Suprapubic skin (tissue), 4 donors: ENCODE measurements at places on chromosomes 6 and 20. TPM values are rescaled to one million over a fixed set of nuclear protein-coding genes. Genes with fewer than 3 reads are reported as not detected.
A peak's percentile ranks its signal among the peaks of the same experiment; 100 is the strongest.

GRCh38 chr20:64053841-64054661, 4.6 kb upstream of the SOX18 start:
- DNase-seq: no peak

DNA sequence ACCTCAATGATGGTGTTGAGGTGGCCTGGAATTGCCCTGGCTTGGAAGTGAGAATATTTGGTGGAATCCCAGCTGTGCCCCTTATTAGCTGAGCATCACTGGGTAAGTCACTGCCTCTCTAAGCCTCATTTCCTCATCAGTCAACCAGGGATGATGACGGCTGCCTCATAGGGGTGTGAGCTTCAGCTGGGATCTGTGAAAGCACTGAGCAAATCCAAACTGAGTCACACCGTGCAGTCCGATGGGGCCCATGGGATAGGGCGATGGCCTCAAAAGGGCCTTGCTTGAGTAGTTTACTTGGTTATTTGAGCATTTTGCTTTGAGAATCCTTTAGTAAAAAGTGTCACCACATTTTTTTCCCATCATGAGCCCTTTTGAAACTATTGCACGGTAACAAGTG, 1.1 kb downstream of the SLC22A1 start:
- no peak for DNase-seq

DNA sequence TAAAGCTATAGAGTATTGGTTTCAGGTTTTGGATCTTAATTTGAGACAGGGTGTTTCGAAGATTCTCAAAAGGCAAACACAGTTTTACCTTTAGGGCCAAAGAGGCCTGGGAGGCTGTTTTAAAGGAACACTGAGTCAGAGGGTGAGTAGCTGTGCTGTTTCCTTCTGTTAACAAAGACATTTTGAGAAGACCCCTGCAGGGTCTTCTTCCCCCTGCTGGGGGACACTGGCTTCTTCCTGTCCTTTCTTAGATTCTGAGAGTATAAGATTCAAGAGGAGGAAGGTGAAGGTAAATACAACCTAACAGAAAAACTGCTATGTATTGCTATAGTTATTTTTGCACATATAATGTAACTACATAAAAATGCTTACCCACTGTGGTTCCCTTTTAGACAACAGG, 19.0 kb downstream of the HS3ST5 start:
- DNase-seq: no peak

DNA sequence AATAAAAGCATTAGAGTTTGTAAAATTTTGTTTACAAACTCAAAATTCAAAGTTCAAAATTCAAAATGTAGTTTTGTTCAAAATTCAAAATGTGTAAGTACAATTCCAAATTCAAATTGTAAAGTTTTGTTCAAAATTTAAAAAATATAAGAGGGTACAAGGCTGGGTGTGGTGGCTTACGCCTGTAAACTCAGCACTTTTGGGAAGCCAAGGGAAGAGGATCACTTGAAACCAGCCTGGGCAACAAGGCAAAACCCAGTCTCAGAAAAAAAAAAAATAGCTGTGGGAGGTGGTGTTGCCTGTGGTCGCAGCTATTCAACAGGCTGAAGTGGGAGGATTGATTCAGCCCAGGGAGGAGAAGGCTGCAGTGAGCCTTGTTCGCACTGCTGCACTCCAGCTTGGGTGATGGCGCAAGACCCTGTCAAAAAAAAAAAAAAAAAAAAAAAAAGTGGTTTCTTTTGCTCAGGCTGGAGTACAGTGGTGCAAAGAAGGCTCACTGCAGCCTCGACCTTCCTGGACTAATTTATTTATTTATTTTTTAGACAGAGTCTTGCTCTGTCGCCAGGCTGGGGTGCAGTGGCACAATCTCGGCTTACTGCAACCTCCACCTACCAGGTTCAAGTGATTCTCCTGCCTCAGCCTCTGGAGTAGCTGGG, 5.4 kb upstream of the ZBTB12 start:
- DNase-seq: no peak

The OOEP gene
- not detected for total RNA-seq

GRCh38 chr20:33310327-33310899, 27.4 kb downstream of the BPIFB1 start:
- DNase-seq: no peak

- no peak for DNase-seq
Observed at GRCh38 chr20:38650010-38650409, 48.4 kb downstream of the ARHGAP40 start.

DNA sequence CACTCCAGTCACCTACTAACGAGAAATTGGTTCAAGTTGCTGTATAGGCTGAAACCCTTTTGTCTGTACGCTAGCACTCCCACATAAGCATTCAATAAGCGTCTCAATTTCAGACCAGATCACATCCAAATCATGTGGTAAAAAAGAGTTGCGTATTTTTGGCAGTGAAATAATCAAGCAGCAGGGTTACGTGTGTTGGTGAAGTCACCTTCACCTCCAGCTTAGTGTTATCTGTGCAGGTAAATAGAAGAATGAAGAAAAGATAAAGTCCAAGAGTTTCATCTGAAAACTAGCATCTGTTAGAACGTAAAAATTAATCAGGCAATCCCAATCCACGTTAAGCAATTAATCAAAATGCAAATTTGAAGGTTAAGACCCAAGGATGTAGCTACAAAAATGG, 11.3 kb downstream of the SSR1 start:
- DNase-seq: no peak

- peak; percentile 59 for DNase-seq
Observed at GRCh38 chr6:36717871-36718540, 20.4 kb downstream of the RAB44 start.

GRCh38 chr6:168209420-168209819, 110.2 kb downstream of the DACT2 start:
- no peak for DNase-seq

DNA sequence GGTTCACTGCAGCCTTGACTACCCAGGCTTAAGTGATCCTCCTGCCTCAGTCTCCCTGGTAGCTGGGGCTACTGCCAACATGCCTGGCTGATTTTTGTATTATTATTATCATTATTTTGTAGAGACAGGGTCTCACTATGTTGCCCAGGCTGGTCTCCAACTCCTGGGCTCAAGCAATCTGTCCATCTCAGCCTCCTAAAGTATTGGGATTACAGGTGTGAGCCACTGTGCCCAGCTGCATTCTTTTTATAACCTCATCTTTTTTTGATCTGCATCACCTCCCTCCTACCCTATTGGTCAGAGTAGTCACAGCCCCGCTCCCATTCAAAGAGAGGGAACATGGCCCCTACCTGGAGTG, 23.6 kb upstream of the IER3 start:
- no peak for DNase-seq

The SYNDIG1 gene
- total RNA-seq: not detected

- DNase-seq: no peak
Observed at GRCh38 chr6:120965814-120966213, 368.5 kb downstream of the TBC1D32 start.

DNA sequence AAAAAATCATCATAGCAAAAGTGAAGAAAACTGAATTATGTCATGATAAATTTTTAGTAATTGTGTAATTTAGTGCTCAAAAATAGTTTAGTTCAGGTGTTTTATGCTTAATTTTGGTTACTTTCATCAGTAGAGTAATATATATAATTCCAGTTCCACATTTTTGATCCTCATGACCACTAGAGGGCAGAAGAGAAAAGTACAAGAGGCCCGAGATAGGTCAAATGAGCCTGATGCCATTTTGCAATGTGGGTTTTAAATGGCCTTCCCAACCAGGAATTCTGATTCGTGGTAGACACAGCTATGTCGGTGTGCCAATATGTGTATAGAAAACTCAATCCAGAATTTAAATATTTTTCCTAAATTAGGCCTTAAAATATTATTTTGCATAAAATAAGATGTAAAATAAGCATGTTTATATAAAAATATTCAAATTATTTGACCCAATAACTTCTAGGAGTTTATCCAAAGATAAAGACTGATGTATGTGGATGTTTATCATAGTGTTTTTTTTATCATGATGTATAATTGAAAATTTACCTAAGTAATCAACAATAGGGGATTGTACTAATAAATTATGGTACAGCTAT, 159.7 kb upstream of the RPS6KA2 start:
- DNase-seq: no peak

The FOXC1 gene
- 27.4 TPM for total RNA-seq

The SLC22A1 gene
- 3.9 TPM for total RNA-seq

GRCh38 chr6:154485815-154486214, 24.7 kb downstream of the CNKSR3 start:
- DNase-seq: no peak

DNA sequence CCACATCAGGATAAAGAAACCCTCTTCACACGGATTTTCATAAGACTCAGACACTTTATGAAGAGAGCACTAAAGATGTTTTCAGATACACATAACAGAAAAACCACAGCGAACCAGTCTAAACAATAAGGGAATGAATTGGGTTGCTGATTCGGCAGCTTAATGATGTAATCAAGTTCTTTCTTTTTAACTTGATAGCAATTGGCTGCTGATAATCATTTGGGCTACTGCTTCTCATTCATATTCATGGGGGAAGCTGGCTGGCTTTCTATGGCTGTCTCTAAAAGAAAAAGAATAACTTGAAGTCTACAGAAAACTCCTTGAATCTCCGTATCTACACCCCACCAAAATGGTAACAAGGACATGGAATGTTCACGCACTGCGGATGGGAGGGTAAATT, 20.0 kb upstream of the TMEM181 start:
- no peak for DNase-seq

The PROKR2 gene
- not detected for total RNA-seq

DNA sequence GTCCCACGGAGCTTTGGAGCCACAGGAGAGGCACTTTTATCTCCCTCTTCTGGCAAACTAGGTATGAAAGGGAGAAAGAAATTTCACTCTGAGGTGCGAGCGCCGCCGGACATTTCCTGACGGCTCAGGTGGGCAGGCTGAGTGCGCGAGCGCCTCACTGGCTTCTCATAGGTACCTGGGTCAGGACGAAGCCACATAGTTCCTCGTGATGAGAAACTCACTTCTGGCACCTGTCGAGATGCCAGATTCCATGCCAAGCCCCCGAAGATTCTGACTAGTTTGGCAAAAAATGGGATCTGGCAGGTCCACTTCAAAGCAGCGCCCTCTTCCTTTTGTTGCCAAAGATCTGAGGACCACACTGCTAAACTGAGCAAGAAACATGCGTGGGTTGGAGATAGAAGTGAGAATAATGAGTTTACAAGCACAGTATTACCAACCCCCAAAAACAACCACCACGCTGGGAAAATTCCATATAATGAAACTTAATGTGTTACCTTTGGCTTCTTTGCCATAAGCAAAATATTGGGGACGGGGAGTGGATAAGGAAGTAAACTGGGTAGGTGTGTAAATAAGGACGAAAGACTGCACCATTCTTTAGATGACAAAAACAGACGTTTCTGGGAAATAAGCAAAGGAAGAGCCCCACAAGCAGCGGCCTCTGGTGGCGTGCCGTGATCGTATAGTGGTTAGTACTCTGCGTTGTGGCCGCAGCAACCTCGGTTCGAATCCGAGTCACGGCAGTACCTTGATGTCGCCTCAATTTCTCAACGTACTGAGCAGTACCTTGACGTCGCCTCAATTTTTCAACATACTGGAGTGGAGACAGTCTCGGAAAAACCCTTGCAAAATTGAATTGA, 89.8 kb upstream of the PRSS16 start:
- DNase-seq: no peak

The VWA7 gene
- total RNA-seq: 3.3 TPM

DNA sequence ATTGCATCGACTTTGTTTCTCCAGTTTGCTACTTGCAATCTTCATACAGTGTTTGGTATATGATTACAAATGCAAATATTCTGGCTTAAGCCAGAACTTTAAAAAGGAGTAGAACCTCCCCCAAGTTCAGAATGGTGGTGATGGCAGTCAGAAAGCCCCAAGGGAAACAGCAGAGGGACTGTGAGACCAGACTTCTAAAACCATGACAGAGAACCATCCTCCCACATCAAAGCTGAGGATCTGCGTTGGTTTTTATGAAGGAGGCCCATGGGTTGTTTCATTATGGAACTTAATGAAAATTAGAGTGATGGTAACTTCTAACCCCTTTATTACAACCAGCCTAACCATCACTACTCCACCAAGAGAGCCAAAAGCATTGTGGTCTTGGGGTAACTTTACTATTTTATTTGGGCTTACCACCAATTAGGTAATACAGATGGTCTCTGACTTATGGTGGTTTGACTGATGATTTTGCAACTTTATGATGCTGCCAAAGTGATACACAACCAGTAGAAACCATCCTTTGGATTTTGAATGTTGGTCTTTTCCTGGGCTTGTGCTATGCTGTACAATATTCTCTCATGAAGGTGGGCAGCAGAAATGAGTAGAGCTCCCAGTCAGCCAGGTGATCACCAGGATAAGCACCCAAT, 10.9 kb upstream of the MRS2 start:
- no peak for DNase-seq

The RBM12 gene
- total RNA-seq: 29.2 TPM

GRCh38 chr6:3740551-3741476, 10.7 kb downstream of the PXDC1 start:
- DNase-seq: no peak

DNA sequence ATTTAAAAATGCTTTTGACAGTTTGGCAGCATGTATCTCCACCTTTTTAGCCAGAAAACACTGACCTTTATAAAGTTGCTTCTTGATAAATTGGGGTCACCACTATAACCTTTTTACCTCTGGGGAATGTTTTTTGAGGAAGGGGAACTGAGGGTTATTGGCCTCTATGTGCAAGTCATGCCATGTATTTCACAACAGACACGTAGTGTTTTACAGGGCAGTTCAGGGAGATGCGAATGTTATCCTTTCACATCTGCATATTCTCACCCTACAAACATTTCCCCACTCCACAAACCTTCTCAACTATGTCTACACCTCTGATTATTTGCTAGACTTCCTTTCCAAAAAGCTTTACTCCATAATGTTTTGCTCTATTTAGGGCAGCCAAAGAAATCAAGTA, 17.0 kb upstream of the SLA2 start:
- DNase-seq: no peak

GRCh38 chr6:42453031-42453653, 1.4 kb upstream of the TRERF1 start:
- peak; percentile 91 for DNase-seq

DNA sequence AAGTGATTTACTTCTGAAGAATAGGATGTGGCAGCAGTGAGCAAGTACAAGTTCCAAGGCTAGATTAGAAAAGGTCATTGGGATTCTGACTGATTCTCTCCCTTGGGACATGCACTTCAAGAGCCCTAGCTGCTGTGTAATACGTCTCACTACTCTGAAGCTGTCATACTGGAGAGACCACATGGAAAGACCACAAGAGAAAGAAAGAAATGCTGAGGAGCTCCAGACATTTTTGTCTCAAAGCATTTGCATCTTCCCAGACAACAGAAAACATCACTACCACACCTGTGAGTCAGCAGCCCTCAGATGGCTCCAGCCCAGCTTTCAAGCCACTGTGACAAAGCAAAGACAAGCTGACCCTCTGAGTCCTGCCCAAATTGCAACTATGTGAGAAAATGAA, 20.7 kb downstream of the TENT5A start:
- DNase-seq: no peak

The PAK5 gene
- not detected for total RNA-seq

DNA sequence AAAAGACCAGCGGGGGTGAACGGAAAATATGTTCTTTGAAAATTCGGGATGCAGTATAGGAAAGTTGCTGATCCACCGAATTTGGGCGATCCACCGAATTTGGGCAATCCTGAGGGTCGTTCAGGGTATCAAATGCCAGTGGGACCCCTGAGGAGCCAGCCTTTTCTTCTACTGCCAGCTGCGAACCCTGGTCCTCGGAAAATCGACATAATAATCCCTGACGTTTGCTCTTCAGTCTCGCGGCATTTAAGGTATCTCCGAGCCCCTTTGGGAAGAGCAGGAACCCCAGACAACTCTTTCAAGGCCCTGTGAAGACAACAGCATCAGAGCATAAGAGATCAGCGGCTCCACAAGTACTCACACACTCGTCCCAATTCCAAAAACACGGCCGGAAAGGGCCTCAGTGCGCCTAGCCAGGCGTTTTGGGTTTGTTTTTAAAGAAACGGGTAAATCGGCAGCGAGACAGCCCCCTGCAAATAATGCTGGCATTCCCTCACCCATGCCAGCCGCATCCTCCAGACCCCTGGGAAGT, 1.0 kb downstream of the SIM1 start:
- DNase-seq: no peak
